Epithelial cell of esophagus (primary cell): ENCODE measurements at places on chromosomes 1 and 21.

DNA sequence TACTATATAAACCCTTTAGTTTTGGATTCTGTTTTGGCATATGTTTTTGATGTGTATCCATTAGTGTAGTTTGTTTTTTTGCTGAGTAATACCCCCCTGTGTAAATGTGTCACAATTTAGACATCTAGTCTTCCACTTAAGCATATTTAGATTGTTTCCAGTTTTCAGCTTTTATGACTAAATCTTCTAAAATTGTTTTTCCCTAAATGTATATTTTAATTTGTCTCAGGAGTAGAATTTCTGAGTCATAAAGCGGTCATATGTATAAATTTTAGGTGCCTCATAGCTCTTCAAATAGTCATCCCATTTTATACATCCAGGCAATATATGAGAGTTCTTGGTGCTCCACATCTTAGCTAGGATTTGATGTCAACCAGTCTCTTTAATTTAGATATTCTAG lies 1348.0 kb downstream of the MRPL39 start:
- DNase-seq: no peak

DNA sequence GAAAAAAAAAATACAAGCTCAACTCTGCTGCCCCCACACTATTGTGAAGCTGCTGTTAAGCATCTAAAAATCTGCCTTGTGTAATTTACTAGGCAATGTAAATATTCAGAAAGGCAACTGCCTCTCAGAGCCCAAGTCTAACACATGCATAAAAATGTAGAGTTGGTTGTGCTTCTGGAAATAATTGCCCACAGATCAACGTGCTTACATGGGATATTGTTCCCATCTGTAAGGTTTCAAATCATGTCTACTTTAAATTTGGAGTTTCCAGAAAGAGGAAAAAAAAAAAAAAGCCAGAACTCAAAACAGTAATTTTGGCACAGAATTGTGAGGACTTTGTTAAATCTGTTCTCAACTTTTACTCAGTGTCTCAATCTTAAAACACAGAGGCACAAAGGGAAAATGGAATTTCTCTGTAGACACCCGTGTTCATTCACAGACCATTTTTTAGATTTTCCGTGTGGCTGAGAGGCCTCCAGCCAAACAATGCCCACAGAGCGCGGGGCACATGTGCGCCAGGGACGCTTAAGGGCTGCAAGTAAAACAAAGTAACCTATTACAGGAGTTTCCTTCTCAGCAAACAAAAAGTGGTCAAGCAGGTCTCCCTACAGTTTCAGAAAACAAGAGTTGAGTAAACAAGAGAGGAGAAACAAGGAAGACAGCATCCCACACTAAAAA lies 115.5 kb downstream of the RERE start:
- DNase-seq: peak; percentile 86

DNA sequence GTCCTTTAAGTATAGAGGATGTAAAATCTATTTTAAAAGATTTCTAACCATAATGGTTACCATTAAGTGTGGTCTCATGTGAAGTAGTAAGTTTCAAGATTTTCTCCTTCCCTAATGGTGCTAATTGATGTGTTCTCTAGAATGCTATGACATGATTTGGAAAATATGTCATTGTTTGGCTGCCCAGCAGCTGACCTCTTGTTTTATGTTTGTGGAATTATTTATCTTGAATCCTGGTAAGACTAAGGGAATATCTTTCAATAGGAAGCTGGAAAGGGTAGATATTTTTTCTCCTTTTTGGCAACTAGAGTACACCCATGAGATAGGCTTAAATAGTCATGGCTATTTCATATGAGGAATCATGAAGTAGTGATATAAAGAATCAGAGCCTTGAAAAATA lies 139.8 kb upstream of the CHODL start:
- DNase-seq: no peak

DNA sequence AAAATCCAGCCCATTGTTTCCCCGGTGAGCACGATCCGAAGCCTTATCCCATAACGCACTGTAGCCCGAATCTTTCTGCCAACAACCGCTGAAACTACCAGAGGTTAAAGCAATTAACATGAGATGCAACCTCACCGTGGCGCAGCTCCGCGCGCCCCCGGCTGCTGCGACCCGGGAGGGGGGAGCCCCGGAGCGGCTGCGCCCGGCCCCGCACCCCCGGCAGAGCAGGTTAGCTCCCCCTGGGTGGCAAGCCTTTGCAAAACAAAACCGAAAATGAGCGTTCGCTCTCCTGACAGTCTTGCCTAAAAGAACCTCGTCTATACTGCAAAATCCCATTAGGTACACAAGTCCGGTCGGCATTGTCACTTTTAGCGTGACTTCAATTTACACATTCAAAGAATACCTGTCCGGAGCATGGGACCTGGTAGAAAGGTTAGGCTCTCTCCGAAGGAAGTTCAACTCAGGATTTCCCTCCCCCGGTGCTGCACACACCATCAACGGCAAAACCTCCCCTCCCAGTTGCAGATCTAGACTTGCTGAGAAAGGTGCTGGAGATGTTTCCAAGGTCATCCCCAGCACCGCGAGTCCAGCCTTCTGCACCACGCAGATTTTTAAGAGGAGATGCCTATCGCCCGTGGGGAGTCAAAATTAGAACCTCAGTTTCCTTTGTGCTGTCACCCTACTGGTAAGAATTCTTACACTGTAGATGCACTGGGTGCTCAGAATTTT lies 107.5 kb downstream of the ZNF281 start:
- peak; percentile 44 for DNase-seq

DNA sequence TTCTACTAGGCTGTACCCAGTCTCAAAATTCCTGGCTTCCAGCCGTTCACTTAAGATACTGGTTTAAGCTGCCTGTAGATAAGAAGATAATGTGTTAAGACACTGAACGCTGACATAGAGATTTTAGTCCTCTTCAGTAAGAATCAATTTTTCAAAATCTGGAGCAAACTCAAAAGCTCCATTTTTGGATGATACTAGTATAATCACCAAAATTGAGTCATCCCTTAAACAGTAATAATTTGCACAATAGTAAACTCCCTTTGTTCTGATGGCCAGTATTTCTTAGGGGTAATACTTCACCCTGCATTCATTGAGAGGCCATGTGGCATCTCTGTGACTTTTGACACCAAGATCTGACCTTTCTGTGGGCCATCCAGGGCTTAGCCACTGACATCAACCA lies 299.8 kb upstream of the USP25 start:
- no peak for DNase-seq

GRCh38 chr1:180563026-180563827 lies 4.5 kb downstream of the OVAAL start:
- DNase-seq: peak; percentile 69

- no peak for DNase-seq
Observed at GRCh38 chr1:17895986-17896385, 140.9 kb downstream of the ACTL8 start.

- DNase-seq: peak; percentile 100
Observed at GRCh38 chr1:10495952-10496351, 21.2 kb downstream of the PEX14 start.

GRCh38 chr1:2778220-2778592 lies 23.3 kb downstream of the TTC34 start:
- DNase-seq: no peak

DNA sequence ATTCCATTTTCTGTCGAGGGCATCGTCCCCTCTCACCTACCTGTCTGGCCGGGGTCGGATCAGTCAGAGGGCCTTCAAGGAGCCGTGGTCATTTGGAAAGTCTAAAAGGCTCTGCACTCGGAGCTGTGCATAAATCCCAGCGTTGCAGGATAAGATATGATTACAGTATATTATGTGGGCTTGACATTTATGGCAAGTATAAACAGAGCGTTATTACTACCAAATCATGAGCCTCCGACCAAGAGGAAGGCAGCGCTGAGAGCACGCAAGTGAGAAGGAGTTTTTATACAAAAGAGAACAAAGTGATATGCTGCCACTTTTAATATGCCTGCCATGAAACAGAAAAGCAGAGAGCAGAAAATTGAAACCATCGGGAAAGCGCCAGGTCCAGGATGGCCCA lies 419.4 kb upstream of the VAMP3 start:
- no peak for DNase-seq

GRCh38 chr1:229535230-229535629 lies 23.3 kb downstream of the ABCB10 start:
- no peak for DNase-seq

GRCh38 chr1:30446095-30446494 lies 277.3 kb downstream of the MATN1 start:
- DNase-seq: no peak

DNA sequence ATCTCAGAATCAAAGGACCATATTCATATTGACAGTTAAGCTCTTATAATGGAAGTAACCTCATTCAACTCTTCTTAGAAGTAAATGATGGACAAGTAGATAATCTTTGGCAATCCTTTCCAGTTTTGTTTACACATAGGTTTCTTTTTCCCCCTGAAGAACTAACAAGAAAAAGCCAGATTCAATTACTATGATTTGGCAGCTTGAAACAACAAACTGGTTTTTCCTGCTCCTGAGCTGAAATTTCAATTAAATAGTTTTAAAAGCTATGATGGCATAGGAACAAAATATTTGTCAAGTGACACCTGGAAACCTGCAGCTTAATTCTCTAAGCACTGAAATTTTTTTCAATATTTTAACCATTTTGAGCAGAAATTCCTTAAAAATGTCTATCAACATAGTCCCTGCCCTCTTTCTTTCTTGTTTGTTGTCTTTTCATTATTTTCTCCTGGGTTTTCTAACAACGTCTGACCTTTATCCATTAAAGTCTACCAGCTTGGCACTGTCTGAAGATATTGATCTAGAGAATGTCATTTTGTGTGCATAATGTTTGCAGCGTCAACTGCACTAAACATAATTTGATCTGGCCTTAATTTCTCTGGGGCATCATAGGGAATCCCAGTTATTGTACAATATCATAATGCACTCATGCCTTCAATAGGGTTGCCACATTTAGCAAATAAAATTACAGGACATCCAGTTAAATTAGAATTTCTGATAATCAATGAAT lies 4.0 kb upstream of the SLC35A3 start:
- DNase-seq: peak; percentile 70

- DNase-seq: no peak
Observed at GRCh38 chr21:34077888-34078287, 4.5 kb downstream of the MRPS6 start.

GRCh38 chr1:219099307-219099706 lies 74.4 kb upstream of the LYPLAL1 start:
- no peak for DNase-seq

DNA sequence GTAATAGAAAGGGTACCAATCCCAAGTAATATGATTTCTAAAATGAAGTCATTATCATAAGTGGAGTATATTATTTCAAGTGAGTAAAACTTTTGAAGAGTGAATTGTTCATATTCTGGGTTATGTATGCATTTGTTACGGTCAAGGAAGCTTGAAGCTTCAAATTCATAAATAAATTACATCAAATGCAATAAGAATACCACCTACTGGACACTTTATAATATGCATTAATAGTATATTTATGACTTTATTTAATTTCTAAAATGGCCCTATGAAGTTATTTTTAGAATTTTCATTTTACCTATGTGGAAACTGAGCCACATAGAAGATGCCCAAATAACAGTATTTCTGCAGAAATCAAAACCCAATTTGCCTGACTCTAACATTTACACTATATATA lies 260.6 kb downstream of the SMYD3 start:
- no peak for DNase-seq

DNA sequence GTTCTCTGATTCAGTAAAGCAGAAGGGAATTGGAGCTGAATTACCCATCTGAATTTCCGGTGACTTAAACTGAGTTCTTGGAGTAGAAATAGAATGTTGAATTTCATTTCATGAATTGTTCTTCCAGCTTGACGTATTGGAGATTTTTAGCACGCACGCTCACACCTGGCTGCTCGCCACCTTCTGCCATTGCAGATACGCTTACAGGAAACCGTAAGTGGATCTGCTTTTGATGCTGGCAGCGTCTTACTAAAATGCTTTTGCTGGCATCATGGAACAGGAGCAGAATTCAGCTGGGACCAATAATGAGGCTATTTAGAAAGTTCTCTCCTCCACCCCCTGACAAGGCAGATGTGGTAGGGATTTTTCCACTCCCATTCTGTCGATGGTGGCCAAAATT lies 17.7 kb upstream of the ELAVL4 start:
- no peak for DNase-seq

DNA sequence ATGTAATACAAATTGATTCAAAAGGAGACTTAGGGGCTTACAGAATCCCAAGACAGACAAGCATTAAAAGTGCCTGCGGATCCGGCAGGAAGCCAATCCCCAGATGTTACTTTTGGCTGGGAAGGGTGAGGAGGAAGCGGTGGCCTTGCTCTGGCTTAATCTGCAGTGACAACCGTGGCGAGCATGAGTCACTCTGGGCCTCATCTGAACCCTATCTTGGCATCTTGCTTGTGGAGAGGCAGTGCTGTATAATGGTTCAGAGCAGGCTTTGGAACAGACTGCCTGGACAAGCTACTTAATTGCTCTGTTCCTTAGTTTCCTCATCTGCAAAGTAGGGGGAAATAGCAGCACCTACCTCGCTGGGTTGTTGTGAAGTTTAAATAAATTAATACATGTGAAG lies 74.1 kb downstream of the XCL2 start:
- DNase-seq: peak; percentile 63

DNA sequence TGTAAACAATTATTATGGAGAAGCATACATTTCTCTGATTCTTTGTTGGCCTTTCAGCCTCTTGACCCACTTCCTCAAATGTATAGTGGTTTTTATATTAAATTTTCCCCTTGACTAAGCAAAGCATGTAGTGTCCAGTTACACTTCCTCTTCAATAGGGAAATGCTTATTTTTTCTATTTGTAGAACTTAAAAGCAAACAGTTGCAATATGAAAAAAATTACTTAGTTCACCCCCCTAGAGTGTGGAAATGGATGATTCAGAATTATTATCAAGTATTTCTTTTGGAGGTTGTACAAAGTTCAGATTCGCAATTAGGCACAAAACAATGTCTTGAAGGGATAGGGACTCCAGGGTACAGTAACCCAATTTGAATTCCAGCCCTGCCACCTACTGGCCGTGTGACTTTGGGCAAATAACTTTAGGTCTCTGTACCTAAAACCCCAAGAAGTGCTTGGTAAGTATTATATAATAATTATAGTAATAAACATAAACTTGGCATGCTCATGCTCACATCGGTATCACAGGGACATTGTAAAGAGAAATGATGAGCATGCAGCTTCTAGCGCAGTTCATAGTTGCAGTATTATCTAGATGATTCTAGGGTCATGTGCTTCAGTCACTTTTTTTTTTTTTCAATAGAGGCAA lies 28.6 kb upstream of the IFNGR2 start:
- peak; percentile 66 for DNase-seq

DNA sequence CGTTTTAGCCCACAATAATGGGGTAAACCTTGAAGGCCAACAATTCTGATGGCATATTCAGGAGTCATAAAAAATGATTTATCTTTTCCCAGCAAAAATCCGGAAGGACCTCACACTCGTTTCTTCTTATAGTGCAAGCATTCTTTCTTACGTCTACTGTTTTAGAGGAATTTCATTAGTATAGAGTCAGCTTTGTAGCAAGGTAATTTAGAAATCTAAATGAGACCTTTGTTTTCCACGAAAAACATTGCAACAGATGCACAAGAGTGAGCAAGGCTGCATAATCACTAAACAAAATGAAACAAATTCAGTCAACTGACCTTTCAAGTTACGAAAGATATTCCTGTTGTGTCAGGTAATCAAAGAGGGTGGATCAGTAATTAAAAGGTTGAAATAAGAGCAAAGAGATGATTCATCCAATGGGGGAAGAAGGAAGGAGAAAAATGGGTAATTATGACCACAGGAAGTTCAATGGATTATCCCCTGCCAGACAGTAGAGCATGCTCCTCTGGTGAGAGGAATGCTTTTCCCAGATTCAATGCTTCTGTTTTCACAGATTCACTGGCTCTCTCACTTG lies 560 bp upstream of the CSDE1 start:
- peak; percentile 72 for DNase-seq

- no peak for DNase-seq
Observed at GRCh38 chr1:208233978-208234377, 10.2 kb downstream of the PLXNA2 start.

- peak; percentile 54 for DNase-seq
Observed at GRCh38 chr1:29236712-29237128, 398 bp downstream of the PTPRU start.
